Peyer's patch (tissue), 4 donors: ENCODE measurements at places on chromosomes 16 and 17. TPM values are rescaled to one million over a fixed set of nuclear protein-coding genes. Genes with fewer than 3 reads are reported as not detected.

DNA sequence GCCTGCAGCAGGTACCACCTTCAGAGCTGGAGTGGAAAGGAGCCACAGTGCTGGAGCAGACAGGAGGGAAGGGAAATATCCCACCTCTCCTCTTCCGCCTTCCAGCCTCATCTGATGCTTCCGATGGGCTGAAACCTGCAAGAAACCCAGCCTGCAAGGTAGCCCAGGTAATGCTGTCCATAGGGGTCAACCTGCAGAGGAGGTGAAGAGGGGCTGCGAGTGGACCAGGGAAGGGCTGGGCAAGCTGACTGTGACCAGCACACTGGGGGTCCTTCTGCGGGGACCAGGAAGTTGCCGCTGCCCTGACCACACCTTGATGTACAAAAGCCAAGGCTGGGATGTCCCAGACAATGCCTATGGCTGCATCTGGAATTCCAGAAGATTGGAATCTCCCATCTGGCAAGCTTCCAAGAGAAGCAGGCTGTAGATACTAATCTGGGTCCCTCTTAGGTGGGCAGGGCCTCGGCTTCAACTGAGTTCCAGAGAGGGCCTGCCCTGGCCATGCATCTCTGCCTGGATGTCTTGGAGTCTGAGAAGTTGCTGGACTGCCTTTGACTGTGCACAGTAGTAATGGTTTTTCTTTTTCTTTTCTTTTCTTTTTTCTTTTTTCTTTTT lies 5.8 kb downstream of the FOXL1 start:
- H3K36me3 ChIP-seq: no peaks in the 10 kb centered on the region
- peaks cover 12% of the 10 kb centered on the region for H3K27me3 ChIP-seq
- no peak for DNase-seq
- no peak overlapping the region for H3K4me3 ChIP-seq
- H3K27ac ChIP-seq: no peak overlapping the region

- H3K27me3 ChIP-seq: no peaks in the 10 kb centered on the region
- H3K27ac ChIP-seq: no peak overlapping the region
- no peaks in the 10 kb centered on the region for H3K4me1 ChIP-seq
- no peak for DNase-seq
- H3K4me3 ChIP-seq: no peak overlapping the region
Measured at GRCh38 chr17:5297245-5297644, 15.2 kb downstream of the RABEP1 start.

- H3K36me3 ChIP-seq: no peaks in the 10 kb centered on the region
- H3K4me1 ChIP-seq: peaks cover 3% of the 10 kb centered on the region
- DNase-seq: peak; percentile 21
- peak within 1 kb of the TSS; percentile 95 for H3K27ac ChIP-seq
- peak within 1 kb of the TSS; percentile 59 for H3K4me3 ChIP-seq
Measured at GRCh38 chr17:75878174-75878998, at the start of gene TRIM47. TSS of gene TRIM47 (minus strand) at chr17:75878581. CDS start at chr17:75878548, 33 bp downstream.

GRCh38 chr17:8800656-8801055 lies 1.5 kb upstream of the MFSD6L start:
- H3K27ac ChIP-seq: no peak overlapping the region
- no peak for DNase-seq
- no peak overlapping the region for H3K4me3 ChIP-seq
- no peaks in the 10 kb centered on the region for H3K4me1 ChIP-seq
- no peaks in the 10 kb centered on the region for H3K27me3 ChIP-seq

Gene MYH1
- 0.19 TPM for total RNA-seq

Gene FKBP10
- 130 TPM for total RNA-seq

Gene CHST6
- 22.3 TPM for total RNA-seq

Gene JUP
- total RNA-seq: 585 TPM
